ENCODE measurements at places on chromosomes 6 and 20. TPM values are rescaled to one million over a fixed set of nuclear protein-coding genes. Genes with fewer than 3 reads are reported as not detected.

The PYGB gene
- 255 TPM for polyA plus RNA-seq

The C6orf58 gene
- polyA plus RNA-seq, result 0.16 TPM

The AIF1 gene
- not detected for polyA plus RNA-seq

The PMEPA1 gene
- 38.6 TPM for polyA plus RNA-seq

The PLG gene
- not detected for polyA plus RNA-seq

The SPATS1 gene
- not detected for polyA plus RNA-seq

The JPH2 gene
- polyA plus RNA-seq, result 2.6 TPM

The SEMG2 gene
- polyA plus RNA-seq, result not detected

The ZMYND8 gene
- 7.9 TPM for polyA plus RNA-seq

The SAMD5 gene
- polyA plus RNA-seq, result 0.76 TPM

Data from foreskin keratinocyte (primary cell).